ENCODE measurements at places on chromosomes 4 and X.
A peak's percentile ranks its signal among the peaks of the same experiment; 100 is the strongest.

- DNase-seq = no peak
These were observed 45.2 kb downstream of the FHDC1 start for GRCh38 chr4:152981278-152981677.

- no peak for DNase-seq
These were observed 36.6 kb downstream of the ANAPC10 start for GRCh38 chr4:145061318-145061920.

GRCh38 chrX:149371986-149372385 lies 133.1 kb downstream of the IDS start:
- no peak for DNase-seq

DNA sequence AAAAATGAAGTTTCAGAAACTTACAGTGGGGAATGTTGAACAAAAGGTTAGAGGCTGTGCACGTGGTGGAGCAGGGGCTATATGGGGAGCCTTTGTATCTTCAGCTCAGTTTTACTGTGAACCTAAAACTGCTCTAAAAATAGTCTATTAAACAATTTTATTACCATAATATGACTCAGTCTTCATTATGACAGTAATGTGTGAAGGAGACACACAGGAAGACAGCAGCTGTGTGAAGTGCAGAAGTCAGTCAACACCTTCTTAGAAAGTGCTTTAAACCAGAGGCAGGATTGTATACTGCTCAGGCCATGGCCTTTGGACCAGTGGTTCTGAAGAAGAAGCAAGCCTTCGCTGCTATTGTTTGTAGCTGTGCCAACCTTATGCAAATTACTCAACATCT lies 89.7 kb downstream of the ARHGAP10 start:
- no peak for DNase-seq

DNA sequence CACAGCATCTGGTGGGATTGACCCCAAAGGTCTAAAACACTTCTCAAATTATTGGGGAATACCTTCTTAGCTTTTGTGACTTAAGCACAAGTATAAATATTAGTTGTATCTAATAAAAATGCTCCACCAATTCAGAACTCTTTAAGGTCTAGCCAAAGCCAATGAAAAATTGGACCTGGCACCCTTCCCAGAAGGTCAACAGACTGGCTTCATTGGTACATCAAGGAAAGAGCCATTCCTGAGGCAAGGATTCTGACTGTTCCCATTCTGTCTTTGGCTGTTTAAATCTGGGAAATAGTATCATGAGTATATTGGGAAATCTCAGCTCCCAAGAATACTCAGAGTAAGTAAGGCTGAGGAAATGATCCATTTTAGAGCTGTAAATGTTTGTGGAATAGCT lies 153.0 kb upstream of the TRPC5 start:
- DNase-seq = no peak

DNA sequence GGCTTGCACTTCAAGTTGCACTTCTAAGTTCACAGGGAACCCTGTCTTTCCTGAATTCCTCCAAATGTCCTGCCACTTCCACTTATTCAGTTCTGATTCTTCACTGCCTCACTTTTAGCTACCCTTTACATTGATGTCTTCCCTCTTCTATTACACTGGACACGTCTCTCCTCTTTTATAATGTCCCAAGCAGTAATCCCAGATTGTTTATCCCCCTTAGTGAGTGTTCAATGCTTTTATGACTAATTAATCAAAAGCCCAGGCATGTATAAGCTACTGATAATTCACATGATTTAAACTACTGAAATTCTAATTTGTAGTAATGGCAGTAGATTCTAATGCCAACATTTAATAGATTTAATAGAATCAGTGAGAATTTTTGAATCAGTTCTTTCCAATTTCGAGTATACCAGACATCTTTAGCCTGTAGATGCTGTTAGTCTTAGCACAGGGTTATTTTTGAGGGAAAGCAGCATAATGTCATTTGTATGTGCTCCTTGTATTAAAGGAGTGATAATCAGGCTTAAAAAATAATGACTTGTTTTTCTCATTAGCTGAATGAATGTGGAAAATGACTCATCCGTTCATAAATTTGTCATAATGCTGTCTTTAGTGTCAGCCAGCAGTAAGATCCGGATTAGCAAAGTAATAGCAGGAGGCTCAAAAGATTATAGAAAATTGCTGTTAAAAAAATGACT lies 703.1 kb downstream of the CENPC start:
- no peak for DNase-seq

GRCh38 chr4:19729886-19730651 lies 521.6 kb upstream of the SLIT2 start:
- no peak for DNase-seq

GRCh38 chr4:122152711-122153226 lies 638 bp downstream of the BLTP1 start:
- peak; percentile 14 for DNase-seq

Data from activated CD8-positive, alpha-beta memory T cell treated with anti-CD3 and anti-CD28 coated beads for 1 hour (primary cell).